Type B pancreatic cell (in vitro differentiated cells): ENCODE measurements at places on chromosomes 7 and 10.
A peak's percentile ranks its signal among the peaks of the same experiment; 100 is the strongest.

DNA sequence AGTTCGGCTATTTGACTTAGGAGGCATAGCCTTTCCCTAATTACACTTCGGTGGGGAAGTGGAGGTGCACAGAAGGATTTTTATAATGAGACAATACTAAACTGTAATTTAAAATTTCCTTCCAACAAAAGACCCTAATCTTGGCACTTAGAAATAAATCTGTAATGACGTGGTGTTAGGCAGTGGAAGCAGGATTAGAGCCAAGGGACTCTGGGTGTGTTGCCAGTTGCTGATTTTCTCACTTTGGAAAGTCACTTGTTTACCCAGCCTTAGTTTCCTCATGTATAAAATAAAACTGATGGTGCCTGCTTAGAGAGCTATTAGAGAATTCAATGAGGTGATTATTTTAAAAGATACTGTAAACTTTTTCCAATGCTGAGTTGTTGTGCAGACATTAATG, 287.2 kb downstream of the AUTS2 start:
- no peak for DNase-seq

DNA sequence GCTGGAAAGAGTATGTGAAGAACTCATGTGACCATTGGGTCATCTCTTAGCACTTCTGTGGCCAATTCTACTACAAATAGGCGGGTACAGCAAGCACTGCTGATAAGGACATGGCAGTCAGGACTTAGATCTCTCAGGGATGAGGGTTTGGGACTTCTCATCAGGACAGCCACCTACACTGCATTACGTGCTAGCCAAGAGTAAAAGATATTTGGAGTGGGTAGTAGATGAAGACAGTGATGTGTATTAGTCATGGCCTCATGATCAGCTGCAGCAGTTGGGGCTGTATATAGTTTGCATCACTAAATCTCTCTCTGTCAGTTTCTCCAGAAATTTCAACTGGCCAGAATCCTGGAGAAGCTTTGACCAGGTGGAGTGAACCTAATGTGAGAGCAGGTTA, 9.2 kb downstream of the TAS2R60 start:
- no peak for DNase-seq

- DNase-seq = no peak
Observed at GRCh38 chr7:96089511-96089910, 232.4 kb downstream of the SLC25A13 start.

- peak; percentile 51 for DNase-seq
Observed at GRCh38 chr10:127920306-127921074, 13.6 kb downstream of the PTPRE start.

GRCh38 chr10:68611227-68611626, 51.1 kb downstream of the TET1 start:
- DNase-seq = no peak

GRCh38 chr10:48695636-48696534, 11.2 kb downstream of the WDFY4 start:
- peak; percentile 54 for DNase-seq

DNA sequence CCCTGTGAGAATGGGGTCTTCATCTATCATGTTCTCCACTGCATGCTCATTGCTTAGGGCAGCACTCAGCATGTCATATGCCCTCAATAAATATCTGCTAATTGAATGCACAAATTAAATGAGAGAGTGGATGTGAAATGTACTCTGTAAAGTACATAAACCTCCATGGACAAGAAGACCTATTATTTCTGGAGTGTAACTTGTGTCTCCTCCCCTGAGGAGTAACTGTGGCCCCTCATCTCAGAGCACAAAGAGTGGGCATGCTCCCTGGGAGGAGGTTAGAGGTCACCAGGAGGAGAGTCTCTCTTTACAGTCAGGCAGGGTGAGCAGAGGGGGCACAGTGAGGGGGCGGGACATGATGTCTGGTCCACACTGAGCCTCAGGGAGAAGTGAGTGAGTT, 313.6 kb upstream of the PODXL start:
- no peak for DNase-seq

- no peak for DNase-seq
Observed at GRCh38 chr10:24759672-24760071, 36.0 kb upstream of the ARHGAP21 start.

GRCh38 chr10:77846718-77847311, 79.7 kb downstream of the DLG5 start:
- DNase-seq = peak; percentile 87

DNA sequence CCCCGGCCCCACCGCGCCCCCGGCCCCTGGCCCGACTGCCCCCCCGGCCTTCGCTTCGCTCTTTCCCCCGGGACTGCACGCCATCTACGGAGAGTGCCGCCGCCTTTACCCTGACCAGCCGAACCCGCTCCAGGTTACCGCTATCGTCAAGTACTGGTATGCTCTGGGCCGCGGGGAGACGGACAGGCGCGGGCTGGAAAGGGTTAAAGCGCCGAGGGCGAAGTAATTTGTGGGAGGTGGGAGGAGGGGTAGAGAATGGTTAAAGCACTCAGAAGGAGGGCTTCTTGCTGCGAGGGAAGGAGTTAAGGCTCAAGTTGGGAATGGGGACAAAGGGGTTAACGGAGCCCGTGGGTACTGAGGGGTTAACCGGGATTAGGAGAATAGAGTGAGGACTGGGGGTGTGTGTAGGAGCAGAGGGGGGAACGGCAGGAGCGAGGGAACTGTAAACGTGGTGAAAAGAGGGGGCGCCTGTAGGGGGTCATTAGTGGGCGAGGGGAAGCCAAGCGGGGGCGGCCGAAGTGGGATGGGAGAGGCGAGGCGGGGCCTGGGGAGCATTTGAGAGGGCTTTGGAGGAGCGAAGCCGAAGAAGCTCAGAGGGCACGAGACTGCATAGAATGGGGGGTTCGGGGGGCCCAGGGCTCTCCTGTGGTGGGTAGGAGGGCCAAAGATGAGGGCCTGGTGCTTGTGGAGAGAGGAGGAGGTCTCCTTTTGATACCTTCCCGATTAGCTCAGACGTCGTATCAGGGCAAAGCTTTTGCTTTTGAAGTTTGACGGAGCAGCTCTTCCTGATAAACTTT, 605 bp downstream of the SUFU start:
- DNase-seq = peak; percentile 78

DNA sequence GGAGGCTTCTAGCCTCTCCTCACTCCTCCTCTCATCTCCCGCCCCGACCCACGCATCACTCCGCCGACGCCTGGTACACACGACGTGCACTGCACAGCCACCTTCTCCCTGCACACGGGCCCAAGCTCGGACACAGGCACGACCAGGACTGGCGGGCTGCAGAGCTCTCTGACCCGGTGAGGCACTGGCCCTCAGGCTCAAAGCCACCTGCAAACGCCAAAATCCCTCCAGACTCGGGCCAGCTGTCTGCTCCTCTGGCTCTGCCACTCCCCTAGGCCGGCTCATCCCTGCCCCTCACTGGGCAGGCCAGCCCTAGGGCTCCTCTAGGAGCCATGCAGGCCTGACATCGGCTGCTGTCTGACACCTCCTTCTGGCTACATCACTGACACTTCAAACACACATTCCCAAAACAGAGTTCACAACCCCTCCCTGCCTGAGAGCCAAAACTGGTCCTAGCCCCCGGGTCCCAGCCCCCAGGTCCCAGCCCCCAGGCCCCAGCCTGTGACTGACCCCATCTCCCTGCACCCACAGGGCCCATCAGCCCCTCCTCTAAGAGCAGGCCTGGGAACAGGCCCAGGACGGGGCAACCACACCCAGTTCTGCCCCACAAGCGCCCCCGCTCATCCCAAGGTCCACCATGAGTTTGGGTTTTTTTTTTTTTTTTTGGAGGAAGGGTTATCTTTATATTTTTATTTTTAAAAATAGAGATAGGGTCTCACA, 35.1 kb downstream of the MAD1L1 start:
- DNase-seq = no peak

DNA sequence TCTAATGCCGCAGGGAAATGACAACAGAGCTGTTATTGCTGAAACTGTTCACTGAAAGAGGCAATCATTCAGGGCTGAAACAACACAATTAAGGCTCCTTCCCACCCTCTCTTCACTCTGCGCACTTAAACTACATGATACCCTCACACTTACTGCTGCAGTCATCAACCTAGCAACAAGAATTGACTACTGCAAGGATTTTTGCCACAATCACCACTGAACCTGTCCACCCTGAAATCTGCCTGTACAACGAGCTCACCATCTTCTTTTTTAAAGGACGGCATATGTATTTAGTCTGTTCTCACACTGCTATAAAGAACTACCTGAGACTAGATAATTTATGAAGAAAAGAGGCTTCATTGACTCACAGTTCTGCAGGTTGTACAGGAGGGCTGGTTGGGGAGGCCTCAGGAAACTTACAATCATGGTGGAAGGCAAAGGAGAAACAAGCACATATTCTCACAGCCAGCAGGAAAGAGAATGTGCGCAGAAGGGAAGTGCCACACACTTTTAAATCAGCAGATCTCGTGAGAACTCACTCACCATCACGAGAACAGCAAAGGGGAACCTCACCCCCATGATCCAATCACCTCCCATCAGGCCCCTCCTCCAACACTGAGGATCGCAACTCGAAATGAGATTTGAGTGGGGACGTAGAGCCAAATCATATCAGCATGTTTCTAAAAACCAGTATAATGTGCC, 131.7 kb downstream of the SORCS1 start:
- DNase-seq = no peak

DNA sequence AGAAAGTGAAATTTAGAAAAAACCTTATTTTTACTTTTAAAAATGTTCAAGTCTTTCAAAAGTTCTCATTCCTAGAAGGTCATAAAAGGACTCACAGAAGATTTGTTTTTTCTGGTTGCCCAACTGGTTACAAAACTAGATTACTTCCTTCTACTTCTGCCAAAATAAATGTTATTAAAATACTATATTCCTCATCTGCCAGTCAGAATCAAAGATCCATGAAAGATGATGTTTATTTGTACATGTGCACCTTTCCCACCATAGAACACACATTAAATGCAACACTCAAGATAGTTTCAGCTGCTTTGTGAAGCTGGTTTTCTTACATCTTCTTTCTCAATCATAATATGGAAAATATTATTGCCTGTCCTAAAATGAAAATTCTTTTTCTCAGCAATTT, 465.4 kb downstream of the ETV1 start:
- no peak for DNase-seq

DNA sequence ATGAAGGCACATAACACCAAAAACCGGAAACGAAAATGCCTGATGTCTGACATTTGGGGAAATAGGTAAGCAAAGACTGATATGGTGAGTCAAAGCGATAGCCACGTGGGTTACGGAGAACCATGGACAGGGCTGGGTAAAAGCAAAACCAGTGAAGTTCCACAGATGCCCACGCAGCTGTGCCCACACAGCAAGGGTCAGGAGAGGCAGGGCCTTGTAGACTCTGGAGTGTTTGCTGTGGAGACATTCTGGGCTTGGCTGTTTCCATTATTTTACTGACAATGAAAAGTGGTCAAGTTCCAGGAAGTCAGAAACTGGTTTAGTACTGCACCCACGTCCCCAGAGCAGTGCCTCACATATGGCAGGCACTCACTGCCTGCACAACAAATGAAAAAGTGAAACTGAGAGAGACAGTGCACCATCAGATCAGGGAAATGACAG, 148.7 kb downstream of the ZMYND11 start:
- no peak for DNase-seq

DNA sequence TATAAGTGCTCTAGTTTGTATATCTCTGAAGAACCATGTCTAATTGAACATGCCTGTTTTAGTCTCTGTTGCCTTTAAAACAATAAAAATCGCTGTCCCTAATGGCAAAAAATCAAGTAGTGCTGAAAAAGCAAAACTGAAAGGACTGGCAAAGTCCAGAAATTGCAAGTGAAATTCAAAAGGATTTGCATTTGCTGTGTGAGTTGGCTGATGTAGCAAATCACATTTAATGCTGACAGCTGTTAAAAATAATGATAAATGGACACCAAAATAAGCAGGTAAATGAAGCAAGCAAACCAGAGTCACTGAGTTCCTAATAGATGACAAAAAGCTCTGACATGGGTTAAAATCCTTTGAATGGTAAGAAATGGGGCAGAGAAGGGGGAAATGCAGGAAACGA, 874.1 kb downstream of the GRM8 start:
- no peak for DNase-seq

DNA sequence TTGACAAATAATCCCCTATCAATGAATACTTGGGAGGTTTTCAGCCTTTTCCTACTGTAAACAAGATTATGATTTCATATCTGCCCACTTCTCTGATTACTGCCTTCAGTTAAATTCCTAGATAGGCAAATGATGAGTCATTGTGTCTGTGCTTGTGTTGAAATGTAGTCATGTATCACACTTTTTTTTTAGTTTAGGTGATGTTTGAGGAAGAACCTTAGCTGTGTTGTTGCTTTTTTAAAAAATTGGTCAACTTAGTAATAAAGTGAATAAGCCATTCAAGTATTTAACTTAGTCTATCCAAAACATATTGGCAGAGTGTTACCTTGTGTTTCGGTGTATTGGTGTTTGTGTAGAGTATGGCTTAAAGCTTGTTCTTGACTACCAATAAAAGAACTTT, 60.0 kb downstream of the WAC start:
- no peak for DNase-seq

DNA sequence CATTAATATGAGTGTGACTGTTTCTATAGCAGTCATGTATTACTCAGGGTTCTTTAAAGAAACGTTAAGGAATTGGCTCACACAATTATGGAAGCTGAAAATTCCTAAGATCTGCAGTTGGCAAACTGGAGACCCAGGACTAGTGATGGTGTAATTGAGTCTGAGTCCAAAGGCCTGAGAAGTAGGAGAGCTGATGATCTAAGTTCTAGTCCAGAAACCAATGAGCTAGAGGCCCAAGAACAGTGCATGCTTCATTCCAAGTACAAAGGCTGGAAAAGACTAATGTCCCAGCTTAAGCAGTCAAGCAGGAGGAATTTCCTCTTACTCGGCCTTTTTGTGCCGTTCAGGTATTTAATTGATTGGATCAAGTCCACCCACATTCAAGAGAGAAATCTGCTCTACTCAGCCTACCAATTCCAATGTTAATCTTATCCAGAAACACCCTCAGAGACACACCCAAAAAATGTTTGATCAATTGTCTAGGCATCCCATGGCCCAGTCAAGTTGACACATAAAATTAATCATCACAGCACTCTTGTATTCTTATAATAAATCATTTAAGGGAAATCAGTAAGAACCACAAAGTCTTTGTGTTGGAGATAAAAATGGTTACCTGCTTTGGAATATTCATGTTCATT, 312.1 kb downstream of the PRKG1 start:
- DNase-seq = no peak

DNA sequence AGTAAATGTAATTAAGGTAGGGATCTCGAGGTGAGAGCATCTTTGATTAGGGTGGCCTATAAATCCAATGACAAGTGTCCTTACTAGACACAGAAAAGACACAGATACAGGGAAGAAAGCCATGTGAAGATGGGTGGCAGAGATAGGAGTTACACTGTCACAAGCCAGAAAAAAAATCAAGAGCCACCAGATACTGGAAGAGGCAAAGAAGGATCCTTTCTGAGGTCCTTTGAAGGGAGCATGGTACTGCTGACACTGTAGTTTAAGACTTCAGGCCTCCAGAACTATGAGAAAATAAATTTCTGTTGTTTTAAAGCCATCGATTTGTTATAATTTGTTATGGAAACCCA, 56.6 kb downstream of the MKLN1 start:
- no peak for DNase-seq

GRCh38 chr10:130066743-130067142, 43.9 kb downstream of the C10orf143 start:
- DNase-seq = no peak
